Activated naive CD8-positive, alpha-beta T cell treated with anti-CD3 and anti-CD28 coated beads for 36 hours (primary cell): ENCODE measurements at places on chromosomes 2 and 18.

GRCh38 chr2:192128655-192129054 lies 66.1 kb downstream of the TMEFF2 start:
- DNase-seq = no peak

DNA sequence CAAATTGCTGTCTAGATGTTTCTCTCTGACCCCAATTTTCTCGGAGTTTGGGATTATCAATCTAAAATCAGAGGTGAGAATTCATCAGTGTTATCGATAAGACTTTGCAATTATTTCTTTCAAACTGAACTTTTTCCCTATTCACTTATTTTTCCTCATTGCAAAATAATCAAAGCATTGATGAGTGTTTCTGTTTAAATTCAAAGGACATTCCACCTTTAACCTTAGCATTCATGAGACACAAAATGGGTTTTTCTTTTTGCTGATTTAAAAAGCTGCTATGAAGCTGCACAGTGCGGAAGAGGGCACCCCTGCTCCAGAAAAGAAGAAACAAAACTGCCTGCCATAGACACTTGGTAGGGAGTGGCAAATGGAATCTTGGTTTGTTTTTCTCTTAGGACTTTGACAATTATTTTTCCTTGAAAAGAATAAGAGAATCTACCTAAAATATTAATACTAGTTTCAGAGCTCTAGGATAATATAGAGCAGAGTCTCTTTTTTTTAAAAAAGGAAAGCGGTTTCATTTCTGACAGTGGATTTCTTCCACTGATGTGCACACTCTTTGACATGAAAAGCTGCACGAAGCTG lies 203.4 kb downstream of the TGIF1 start:
- DNase-seq = no peak

GRCh38 chr2:119473621-119474370 lies 42.1 kb downstream of the TMEM37 start:
- DNase-seq = no peak

GRCh38 chr2:40062381-40062780 lies 283.3 kb upstream of the THUMPD2 start:
- DNase-seq = no peak

GRCh38 chr2:143729296-143729814 lies 600.1 kb downstream of the ARHGAP15 start:
- DNase-seq = no peak

- DNase-seq = no peak
These were observed 237.5 kb upstream of the SP5 start for GRCh38 chr2:170477630-170478029.

- no peak for DNase-seq
These were observed 1994.5 kb upstream of the PIK3C3 start for GRCh38 chr18:39960550-39960949.

DNA sequence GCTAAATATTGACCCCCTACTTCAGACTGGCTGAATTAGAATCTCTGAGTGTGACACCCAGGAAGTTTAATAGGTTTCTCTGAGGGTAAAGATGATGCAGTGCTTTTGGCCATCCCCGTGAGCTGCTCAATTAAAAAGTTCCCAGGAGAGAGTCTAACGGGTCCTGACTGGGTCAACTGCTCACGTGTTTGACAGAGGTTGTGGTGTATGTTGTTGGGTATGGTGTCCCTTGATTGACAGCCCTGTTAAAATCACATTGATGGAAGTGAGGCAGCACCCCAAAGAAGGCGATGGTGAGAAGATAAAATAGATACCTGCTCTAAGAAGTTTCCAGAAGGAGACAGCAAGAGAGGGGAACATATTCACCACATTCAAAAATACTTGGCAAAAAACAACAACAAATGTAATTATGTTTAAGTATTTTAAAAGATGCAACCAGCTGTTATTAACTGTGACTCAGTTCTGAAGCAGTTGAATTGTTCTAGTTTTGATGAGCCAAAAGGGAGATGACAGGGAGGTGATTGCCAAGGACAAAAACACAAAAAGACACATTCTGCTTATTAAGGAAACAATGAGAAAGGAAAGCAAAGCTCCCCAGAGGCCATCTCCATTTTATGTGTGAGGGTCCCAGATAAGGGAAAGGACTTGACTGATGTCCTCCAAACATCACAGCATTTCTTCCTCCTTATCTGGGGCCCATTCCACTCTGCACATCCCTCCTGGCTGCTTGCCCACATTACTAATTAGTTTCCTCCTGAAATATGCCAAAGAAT lies 11.5 kb upstream of the GMCL1 start:
- no peak for DNase-seq

GRCh38 chr2:60976875-60977561 lies 40.5 kb upstream of the PEX13 start:
- DNase-seq = no peak

DNA sequence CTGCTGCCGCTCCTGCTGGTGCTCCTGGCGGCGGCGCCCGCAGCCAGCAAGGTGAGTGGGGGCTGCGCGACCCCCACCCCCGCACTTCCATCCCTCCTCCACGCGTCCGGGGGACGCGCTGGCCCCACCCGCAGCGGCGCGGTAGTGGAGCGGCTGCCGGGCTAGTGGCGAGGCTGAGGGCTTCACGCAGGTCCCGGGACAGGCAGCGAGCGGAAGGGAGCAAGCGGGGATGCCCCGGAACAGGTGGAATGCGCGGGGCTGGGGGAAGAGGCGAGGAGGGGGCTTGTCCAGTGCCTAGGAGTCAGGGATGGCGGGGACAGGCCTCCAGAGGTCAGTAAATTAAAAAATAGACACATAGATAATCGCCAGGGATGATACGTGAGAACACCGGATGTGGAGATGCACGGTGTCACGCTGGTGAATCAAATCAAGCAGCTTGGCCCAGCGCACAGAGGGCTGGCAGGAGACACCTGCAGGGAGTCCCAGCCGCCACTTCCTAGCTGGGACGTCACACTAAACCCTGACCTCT lies 403 bp downstream of the COL4A3 start:
- peak; percentile 30 for DNase-seq
